ENCODE measurements at places on chromosomes 2 and 18. TPM values are rescaled to one million over a fixed set of nuclear protein-coding genes. Genes with fewer than 3 reads are reported as not detected.

The ARHGAP25 gene
- total RNA-seq, result 90.2 TPM

The EVX2 gene
- total RNA-seq, result not detected

The OSBPL6 gene
- 0.73 TPM for total RNA-seq

The DNAJC5G gene
- total RNA-seq, result not detected
